ACHN (cell line): ENCODE measurements at places on chromosomes 6 and 20.

- DNase-seq, result no peak
Observed at GRCh38 chr20:24149175-24149574, 160.6 kb upstream of the GGTLC1 start.

- no peak for DNase-seq
Observed at GRCh38 chr20:33693741-33694638, 7.8 kb upstream of the E2F1 start.

- peak; percentile 5 for DNase-seq
Observed at GRCh38 chr6:105713474-105714118, 310.7 kb upstream of the PREP start.

DNA sequence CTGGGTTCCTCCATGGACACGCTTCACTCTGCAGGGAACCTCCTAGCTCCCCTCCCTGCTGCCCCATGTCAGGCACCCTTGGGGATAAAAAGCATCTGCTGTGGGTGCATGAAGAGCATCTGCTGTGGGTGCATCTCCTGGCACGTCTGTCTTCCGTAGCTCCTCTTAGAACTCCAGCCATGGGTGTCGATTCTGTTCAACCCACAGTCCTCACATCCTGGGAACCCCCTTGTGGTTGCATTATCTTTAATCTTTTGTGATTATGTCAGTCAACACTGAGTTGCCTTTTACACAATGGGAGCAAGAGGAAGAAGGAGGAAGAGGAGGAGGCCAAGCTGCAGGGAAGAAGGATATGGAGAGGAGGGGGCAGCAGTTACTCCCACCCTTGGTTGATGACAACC, 24.1 kb upstream of the CCR6 start:
- DNase-seq, result no peak

DNA sequence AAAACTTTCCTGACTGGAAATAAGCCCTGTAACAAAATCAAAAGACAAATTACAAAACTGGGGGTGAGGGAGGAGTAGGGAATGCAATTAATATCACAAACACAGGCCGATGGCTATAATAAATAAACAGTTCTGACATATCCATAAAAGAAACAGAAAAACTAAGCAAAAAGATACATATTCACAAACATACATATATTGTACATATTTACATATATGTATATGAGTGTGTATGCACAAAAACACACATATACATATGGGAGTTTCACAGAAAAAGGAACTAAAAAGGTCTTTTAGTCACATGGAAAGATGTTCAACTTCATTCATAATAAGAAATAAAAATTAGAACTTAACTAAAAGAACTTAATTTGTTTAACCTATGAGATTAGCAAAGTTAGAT, 292.7 kb downstream of the TFAP2A start:
- DNase-seq, result no peak

DNA sequence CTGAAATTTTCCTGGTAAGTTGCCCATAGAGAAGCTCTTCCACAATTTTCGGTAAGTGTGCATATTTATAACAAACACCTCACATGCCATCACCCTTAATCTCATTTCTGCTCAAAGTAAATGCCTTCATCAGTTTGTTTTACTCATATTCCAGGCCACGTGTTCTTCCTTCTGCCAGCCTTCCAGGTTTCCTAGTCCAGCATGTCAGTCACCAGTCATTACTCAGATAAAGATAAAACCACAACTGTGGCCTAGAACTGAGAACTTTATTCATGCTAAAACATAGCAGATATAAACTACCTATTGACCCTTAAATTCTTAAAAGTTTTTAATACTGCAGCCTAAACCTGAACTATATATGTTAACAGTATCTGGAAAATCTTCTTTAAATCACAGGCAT, 149.5 kb upstream of the SLC22A16 start:
- DNase-seq, result no peak

DNA sequence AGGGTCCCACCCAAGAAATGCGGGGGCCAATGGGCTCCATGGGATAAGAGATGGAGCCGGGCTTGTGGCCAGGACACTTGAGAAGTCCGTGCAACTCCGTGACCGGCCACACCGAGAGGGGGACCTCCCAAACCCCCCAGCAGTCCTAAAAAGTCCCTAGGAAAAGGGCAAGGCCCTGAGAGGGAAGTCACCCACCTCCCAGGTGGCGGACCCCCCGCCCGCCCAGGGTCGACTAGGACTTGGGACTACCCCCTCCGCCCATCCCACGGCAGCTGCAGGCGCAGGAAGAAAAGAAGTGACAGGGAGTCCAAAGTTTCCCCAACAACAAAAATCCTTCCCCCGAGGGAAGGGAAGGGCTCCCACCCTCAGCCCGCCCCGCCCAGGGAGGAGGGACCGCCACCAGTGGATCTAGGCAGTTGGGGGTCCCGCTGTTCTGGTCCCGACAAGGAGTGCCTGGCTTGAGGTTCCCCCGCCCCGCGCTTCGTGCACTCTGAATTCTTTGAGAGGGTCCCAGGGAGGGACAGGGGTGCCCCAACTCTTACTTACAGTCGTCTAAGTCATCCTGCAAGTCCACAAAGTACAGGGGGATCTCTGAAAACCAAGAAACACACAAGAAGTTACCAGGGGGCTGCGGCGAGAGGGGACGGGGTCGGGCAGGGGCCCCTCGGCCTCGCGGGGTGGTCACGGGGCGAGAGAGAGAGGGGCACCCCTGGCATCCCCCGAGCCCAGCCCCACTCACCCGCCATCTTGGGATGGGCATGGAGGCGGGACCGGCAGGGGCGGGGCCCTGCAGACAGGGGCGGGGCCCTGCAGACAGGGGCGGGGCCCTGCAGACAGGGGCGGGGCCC, 611 bp upstream of the RAB22A start:
- peak; percentile 32 for DNase-seq

DNA sequence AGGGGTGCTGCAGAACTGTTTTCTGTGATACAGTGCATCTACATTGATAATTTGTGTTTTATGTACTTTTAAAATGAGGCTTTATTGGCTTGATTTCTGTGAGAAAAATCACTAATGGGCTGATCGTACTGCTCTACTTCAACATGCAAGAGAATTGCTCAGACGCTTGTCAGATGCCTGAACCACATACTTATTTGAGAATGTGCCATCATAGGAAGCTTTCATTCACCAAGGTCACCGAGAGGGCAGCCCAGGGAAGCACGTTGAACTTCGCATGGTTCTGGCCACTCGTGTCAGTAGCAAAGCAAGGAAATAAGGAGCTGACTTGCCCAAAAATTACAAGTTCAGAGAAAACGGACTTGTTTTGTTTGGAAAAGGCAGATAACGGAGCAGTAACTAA, 168.5 kb upstream of the AKAP12 start:
- DNase-seq, result no peak

DNA sequence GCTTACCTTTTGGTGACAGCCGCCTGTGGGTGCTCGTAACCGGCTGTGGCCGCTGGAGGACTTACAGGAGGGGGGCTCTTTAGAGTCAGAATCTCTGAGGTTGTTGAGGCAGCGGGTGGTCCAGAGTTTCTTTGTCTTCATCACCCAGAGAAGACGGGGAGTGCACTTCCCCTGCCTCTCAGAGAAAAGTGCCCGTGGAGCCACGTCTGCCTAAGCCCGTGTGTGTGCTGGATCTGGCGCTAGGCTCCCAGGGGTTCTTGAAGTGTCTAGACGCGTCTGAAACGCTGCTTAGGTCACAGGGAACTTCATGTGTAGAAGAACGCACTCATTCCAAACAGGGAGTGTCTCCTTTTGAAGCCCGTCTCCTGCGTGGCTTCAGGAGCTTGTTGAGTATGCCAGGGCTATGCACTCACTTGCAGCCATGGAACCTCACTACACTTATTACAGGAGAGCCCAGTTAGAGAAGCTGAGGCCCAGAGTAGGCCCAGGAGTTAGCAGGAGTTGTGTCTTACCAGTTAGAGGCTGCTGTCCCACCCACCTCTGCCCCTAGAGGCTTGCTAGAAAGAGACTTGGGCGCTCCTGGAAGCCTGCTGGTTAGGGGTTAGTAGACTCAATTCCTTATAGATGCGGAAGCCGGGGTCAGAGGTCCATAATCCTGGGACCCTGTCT, 1.3 kb downstream of the LSM14B start:
- DNase-seq, result no peak

- no peak for DNase-seq
Observed at GRCh38 chr6:146253691-146254090, 224.8 kb downstream of the GRM1 start.

- DNase-seq, result peak; percentile 64
Observed at GRCh38 chr6:3176562-3177355, 19.4 kb upstream of the TUBB2A start.

DNA sequence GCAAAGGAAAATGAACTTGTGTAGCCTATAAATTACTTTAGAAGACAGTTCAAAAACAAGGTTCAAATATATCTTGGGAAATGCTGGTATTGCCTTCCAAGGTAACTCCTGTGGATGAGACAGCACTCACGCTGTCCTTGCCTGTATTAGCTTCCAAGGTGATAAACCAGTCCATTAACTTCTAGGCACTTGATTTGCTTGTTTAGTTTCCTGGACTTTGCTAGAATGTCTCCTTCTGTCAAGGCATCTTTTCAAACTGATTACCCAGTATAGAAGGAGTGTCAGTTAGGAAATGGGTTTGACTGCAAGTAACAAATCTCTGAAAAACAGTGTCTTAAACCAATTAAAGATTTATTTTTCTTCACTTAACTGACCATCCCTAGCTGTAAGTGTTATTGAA, 103.4 kb upstream of the SLC22A23 start:
- no peak for DNase-seq

DNA sequence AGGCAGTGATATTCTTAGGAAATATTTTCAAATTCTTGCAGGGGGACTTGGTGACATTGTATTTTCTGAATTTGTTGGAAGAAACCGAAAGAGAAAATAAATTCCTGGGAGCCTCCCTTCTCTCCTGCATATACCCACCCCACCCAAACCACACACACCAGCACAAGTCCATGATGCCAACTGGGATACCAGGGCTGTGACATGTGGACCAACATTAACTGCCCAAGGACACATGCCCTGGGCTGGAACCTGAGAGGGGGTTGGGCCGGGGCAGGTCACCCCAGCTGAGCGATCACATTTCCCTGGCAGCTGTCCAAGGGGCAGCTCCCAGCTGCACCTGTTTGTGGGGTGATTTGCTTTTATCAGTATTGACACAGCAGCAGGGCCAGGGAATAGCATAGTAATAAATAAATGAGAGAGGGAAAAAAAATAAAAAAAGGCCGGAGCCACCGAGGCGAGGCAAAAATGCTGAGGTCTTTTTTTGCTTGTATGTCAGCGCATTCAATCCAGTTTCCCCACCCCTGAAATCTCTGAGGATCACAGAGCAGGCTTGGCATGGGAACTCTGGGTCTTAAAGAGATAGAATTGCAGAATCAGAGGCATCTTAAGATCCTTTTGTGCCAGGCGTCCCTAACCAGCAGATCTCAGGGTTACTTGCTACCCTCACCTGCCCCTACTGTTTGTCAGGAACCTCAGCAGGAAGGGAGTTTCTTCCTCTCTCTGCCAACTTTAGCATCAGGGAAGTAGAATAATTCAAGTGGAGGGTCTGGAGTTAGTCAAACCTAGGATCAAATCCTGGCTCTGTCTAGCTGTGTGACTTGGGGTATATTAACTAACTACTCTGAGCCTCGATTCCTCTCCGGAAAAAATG, 66.5 kb upstream of the PIM1 start:
- DNase-seq, result peak; percentile 47

- DNase-seq, result no peak
Observed at GRCh38 chr6:39696986-39697788, 28.0 kb downstream of the KIF6 start.

GRCh38 chr20:19341348-19342053, 129.1 kb downstream of the SLC24A3 start:
- DNase-seq, result no peak

DNA sequence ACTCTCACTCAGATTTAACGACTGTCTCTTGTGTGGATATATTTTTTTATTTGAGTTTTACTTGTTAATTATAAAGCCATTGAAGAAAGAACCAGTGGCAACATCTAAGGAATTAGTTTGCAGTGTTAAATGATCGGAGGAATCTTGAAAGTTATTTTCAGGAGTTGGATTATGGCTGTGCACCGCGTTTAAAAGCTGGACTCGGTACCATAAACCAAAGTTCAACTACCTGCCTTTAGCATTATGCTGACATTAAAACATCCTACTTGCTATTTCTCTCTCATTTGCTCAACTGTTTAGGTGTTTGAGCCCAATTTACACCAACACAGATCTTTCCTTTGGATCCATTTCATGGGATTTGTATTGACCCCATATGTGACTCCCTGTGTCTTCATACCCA, 289.4 kb upstream of the SASH1 start:
- DNase-seq, result no peak

GRCh38 chr6:2053691-2054090, 191.7 kb downstream of the GMDS start:
- no peak for DNase-seq

GRCh38 chr6:82906489-82906888, 159.2 kb downstream of the UBE3D start:
- no peak for DNase-seq

DNA sequence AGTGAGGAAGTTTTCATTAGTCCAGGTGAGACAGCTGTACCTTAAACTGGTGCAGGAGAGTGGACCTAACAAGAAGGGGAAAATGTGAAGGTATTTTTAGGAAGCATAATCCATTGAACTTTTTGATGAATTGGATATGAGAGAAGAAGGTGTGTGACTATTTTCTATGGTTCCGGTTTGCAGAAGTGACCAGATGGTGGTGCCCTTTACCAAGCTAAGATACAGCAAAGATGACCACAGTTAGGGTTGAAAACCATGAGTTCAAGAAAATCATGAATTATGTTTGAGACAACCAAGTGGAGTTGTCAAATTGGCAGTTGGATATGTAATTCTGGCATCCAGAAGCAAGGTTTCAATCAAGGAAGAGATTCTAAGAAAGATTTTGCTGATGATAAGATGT, 61.9 kb upstream of the NRSN1 start:
- DNase-seq, result peak; percentile 51

- DNase-seq, result peak; percentile 42
Observed at GRCh38 chr20:20837574-20838021, 125.2 kb upstream of the RALGAPA2 start.

GRCh38 chr20:53827292-53828087, 233.9 kb upstream of the ZNF217 start:
- DNase-seq, result peak; percentile 2

DNA sequence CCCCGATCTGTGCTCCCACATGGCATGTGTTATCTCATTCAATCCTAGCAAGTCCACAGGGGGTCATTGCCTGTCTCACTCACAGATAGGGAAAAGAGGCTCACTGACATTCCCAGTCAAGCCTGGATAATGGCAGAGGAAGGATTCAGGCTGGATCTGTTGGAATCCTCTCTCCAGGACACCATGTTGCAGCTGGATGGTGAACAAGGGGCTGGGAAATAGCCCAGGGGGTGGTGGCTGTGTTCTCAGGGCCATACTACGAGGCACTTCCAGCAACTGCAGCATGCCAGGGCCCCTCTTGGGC, 5.0 kb upstream of the SPDEF start:
- no peak for DNase-seq

DNA sequence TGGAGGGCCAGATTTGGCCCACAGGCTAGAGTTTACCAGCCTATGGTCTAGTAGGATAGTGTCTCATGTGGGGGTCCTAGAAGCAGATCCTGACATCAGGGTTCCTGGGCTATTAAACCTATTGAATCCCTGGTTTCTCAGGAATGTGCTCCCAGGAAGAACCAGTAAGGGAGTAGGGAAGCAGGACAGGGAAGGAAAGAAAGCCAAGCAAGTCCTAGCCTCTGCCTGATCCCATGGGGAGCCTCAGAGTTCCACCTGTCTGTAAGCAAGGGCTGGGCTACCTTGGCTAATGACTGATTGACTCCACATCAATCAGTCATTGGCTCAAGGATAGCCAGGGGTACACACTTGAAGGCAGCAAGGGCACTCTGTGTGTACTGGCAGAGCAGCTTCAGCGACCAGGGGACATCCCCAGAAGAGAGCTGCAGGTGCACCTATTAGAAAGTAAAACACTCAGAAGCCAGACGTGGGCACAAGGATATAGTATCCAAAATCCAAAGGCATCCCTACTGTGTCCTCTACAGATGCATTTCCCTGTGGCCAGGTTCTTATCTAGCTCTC, 309.5 kb downstream of the TSHZ2 start:
- DNase-seq, result no peak
